ENCODE measurements at places on chromosomes 1 and 21. TPM values are rescaled to one million over a fixed set of nuclear protein-coding genes. Genes with fewer than 3 reads are reported as not detected.

RAB7B gene
- total RNA-seq = 0.78 TPM

GRCh38 chr1:159826441-159827101, at the start of gene SLAMF8:
Gene SLAMF8 (plus strand): TSS chr1:159826873. CDS start chr1:159826899, 26 bp downstream.
- no peak for DNase-seq

- DNase-seq = no peak
Measured at GRCh38 chr1:165696625-165697100, 1.7 kb downstream of the ALDH9A1 start.

- no peak for DNase-seq
Measured at GRCh38 chr1:156262461-156263287, 14.8 kb upstream of the PAQR6 start.

DNA sequence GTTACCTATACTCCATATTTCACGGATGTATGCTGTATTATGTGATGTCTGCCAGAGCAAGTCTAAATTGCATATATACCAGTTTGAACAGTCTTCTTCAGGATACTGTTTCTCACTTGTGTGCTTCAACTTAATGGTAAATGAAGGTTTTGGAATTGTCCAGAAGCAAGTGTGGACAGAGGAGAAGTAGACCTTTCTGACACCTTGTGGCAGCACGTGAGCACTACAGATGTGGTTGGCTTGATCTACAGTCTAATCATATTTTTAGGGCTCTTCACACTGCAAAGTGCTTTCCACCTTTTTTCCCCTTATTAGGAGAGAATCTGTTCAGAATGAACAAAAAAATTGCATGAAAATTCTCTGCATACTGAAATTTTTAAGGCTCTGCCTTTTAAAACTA, 10.9 kb downstream of the MORC3 start:
- no peak for DNase-seq

CHAF1B gene
- total RNA-seq = 1.6 TPM

RGS4 gene
- total RNA-seq = 1.9 TPM

- DNase-seq = no peak
Measured at GRCh38 chr1:233097959-233098580, 147.7 kb downstream of the NTPCR start.

SLAMF7 gene
- not detected for total RNA-seq

NMNAT2 gene
- total RNA-seq = 41.5 TPM

DNA sequence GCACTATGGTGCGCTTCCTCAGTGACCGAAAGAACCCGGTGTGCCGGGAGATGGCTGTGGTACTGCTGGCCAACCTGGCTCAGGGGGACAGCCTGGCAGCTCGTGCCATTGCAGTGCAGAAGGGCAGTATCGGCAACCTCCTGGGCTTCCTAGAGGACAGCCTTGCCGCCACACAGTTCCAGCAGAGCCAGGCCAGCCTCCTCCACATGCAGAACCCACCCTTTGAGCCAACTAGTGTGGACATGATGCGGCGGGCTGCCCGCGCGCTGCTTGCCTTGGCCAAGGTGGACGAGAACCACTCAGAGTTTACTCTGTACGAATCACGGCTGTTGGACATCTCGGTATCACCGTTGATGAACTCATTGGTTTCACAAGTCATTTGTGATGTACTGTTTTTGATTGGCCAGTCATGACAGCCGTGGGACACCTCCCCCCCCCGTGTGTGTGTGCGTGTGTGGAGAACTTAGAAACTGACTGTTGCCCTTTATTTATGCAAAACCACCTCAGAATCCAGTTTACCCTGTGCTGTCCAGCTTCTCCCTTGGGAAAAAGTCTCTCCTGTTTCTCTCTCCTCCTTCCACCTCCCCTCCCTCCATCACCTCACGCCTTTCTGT, 7.3 kb upstream of the PIGV start:
- no peak for DNase-seq

DNA sequence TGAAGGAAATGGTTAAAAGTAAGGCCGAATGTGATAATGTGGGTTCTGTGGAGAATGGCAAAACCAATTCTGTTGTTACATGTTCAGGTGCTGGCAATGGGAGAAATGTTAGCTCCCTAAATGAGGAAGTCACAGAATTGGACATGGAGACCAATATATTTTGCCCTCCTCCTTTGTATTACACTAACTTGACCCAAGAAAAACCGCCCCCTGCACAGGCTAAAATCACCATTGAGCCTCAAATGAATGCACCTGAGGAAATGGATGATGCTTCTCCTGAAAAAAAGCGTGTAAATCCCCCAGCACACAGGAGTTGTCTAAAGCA, 932 bp downstream of the MAP10 start:
- DNase-seq = no peak

DNA sequence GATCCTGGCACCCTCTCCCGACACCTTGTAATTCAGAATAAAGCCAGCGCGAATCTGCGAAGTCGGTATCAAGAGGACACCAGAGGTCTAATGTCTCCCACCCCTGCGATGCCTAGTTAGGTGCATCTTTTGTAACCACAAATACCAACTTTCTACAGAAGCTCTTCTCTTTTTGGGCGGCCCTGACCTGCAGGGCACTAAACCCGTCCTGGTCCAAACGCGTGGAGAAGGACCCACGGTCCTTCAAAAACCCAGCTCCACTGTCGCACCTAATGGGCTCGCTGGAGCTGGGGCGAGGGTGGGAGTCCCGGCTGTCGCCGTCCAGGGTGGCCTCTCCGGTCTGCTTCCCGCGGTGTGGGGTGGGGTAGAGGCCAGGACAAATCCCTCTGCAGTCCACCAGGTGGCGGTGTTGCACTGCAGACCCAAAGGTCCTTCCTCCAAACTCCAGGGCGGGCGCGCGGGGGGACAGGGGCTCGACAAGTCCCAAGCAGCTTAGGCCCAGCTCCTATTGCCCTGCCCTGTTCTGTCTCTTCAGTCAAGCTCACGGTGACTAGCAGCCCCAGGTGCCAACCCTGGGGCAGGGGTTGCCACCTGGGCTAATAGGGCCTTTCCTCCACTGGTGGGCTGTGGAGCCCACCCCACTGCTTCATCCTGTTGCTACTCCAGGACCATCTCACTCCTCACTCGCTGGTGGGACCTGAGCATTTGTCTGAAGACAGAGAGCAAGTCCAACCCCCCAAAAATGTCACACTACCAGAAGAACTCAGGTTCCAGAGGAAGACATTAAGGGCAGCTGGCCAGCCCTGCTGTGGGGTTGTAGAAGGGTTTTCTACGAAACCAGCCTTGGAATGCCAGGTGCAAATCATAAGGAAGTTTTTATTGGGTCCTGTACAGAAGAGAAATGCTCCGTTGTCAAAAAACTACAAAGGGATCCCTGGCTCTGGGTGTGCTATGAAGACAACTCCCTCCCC, 2.8 kb downstream of the HES3 start:
- DNase-seq = peak; percentile 44

- no peak for DNase-seq
Measured at GRCh38 chr1:31776516-31776915, 12.4 kb upstream of the ADGRB2 start.

MROH9 gene
- total RNA-seq = not detected

NUP210L gene
- total RNA-seq = under 0.01 TPM

DNA sequence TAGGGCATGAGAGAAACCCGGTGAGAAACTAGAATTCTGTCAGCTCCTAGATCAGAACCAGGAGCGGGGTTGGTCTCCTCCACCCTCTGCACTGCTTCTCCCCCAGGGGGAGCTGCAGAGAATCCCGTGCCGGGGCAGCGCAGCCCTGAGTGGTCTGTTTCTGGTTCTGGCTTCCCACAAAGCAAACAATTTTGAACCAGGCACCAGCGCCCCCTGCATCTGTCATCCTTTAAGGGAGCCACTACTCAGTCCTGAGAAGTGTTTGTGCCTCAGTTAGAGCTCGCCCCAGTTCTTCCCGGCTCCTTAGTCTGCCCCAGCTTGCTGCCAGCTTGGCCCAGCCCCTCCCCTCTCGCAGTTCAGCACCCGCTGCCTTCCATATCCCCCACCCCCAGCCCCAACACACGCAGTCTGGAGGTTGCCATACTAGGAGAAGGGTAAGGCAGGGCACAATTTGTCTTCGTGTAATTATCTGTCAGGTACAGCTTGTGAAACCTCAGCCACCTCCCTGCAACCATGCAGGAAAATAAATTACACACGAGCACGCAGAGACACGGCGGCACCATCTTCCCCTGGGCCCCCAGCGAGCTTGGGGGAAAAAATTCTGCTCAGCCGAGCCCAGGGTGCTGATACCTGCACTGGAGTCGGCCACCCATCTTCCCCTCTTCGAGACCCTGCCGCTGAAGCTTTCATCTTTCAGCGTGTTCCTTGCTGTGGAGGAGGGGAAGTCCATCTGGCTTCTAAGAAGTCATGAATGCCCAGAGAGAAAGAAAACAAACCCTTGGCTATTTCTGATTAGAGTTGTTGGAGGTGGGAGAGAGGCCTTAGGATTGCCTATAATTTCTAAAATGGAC, 62.6 kb upstream of the CD1D start:
- no peak for DNase-seq
